ENCODE measurements at places on chromosomes 5 and 9.
A peak's percentile ranks its signal among the peaks of the same experiment; 100 is the strongest.

GRCh38 chr5:395156-395920 is 47.6 kb upstream of the EXOC3 start:
- DNase-seq = peak; percentile 93

GRCh38 chr5:52378237-52378636 is 409.5 kb upstream of the ITGA1 start:
- DNase-seq = no peak

DNA sequence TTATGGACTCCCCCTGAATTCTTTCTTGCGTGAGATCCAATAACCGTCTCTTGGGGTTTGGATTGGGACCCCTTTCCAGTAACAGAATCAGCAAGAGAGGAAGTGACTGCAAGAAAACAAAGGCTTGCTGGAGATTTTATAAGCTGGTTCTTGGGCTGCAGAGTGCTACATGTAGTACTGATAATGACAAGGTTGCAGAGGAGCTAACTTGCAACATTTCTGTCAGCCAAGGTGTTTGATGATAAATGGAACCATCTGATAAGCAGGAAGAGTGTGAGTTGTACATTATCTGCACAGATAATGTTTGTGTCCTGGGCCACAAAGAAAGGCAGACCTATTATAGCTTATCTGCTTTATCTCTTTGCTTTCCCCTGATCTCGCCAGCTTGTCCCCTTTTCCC is 37.1 kb downstream of the DNAJB5 start:
- no peak for DNase-seq

- DNase-seq = no peak
These were observed 138.6 kb downstream of the CAAP1 start for GRCh38 chr9:26753971-26754370.

- DNase-seq = no peak
These were observed 70.0 kb downstream of the RXRA start for GRCh38 chr9:134396258-134396742.

DNA sequence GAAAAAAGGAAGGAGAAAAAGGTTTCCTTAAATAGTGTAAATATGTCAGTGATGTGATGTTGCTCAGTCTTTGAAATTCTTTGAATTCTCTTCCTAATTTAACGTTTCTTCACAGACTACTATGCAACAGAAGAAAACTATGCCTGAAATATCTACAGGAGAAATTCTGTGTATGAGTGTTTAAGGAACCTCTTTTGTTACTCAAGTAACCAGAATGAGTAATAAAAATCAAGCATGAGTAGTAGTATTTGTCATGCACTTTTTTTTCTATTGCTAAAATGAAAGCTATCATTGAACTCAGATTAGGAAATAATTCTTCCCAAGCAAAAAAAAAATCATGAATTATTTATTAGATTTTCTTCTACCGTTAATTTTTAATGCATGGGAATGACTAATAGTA is 20.3 kb upstream of the THG1L start:
- peak; percentile 77 for DNase-seq

- DNase-seq = no peak
These were observed 27.8 kb upstream of the CSF1R start for GRCh38 chr5:150114102-150114641.

- DNase-seq = peak; percentile 6
These were observed 291.5 kb upstream of the TRPC7 start for GRCh38 chr5:136656811-136657210.

GRCh38 chr5:157521704-157522029 is 53.9 kb downstream of the ADAM19 start:
- DNase-seq = no peak

- no peak for DNase-seq
These were observed 174.3 kb upstream of the GRIN3A start for GRCh38 chr9:101912698-101913097.

GRCh38 chr9:4507306-4508130 is 17.2 kb downstream of the SLC1A1 start:
- peak; percentile 33 for DNase-seq

GRCh38 chr9:37987467-37987981 is 81.5 kb downstream of the SHB start:
- DNase-seq = no peak

DNA sequence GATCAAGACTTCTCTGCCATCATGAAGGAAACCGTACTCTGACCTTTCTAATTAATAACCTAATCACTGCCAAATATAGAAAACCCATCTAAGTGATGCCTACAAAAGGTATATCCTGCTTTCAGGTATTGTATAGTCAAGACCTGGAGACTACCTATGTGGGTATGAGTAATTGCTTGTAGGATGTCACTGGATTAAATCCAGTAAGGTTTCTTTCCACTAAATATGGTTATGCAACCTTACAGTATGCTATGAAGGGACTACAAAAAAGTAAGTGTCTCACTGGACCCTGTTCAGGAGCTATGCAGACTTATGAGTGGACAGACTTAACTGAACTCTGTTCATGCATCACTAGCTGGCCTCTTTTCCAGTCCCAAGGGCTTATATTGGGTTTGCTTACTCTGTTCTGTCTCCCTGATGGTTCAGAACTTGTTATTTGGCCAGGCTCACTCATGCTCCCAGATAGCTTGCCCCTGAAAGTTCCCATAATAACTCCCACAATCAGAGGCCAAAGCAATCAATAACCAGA is 51.1 kb downstream of the PDE6A start:
- DNase-seq = no peak

- no peak for DNase-seq
These were observed 23.7 kb downstream of the VAV2 start for GRCh38 chr9:133968428-133968827.

- peak; percentile 8 for DNase-seq
These were observed 772.7 kb downstream of the PRELID2 start for GRCh38 chr5:145062280-145063062.

DNA sequence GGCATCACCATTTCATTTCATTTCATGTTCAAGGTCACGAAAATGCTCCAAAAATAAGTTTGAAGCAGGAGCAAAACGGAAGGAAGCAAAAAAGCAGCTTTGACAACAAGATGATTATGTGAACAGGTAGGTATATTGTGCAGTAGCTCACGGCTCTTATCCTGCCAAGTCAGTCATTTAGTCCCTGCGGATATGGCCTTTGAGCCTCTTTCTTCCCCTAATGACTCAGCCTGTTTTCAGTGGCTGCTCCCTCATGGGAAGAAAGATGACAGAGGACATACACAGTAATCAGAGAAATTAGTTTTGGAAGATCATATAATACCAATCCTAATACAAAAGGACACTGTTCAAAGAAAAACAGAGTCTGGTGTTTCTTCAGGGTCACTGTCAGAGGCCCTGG is 155.8 kb upstream of the GRAMD2B start:
- no peak for DNase-seq

All from adipocyte (in vitro differentiated cells).